ENCODE measurements at places on chromosomes 2 and 18.

DNA sequence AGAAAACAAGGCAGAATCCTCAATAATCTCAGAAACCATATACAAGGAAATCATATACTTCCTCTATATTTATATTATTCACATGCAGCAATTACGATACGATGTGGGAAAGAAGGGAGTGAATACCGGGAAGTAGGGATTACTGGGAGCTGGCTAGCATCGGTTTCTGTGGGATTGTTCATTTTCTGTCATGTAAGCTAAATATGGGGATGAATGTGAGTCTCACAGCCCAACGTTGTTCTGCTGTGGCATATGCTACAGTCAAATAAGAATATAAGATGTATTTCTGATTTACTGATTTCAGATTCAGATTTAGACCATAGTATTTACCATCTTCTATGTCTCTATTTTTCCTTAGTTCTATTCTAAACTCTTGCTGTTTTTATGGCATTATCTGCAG lies 113.6 kb downstream of the EVA1A start:
- DNase-seq: no peak

DNA sequence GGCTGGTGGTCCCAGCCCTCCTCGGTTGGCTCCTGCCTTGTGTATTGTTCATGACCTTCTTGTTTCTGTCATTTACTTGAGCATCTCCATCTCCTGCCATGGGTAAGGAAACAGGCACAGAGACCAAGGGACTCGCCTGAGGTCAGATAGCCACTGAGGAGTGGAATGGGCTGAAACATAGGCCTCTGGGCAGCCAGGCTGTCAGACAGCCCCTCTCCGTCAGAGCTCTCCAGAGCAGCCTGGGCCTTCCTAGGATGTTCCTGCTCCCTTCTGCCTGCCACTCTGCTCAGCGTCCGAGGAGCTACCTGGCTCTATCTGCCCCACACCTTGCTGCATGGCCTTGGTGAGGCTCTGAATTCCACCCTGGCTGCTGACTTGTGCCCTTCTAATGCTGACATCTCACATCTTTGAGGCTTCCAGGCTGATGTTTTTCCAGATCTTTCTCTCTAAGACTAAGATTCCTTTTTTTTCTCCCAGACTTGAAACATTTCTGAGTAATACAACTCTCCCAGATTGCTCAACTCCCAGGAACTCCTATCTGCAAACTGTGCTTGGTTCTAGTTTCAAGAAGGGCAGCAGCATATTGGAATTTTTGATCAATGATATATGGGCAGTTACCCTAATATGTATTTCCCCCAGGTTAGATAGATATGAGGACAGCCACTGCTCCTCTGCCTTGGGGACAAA lies 67.7 kb downstream of the MCFD2 start:
- peak; percentile 55 for DNase-seq

DNA sequence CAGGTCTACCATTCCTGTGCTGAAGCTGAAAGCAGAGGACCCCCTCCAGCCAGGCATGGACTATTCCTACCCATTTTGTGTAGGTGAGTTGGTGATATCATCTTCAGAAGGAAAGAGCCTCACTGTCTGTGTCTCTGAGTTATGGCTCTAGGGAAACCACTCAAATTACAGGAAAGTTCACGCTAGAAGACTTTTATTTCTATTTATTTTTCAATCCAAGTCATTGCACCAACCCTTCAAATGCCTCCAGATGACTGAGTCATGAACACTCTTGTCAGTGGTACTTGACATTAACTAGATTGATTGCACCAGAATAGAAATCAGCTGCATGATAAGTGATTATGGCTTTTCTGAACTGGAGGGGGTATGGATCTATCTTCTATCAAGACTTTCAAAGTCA lies 338.4 kb downstream of the MBD2 start:
- peak; percentile 18 for DNase-seq

DNA sequence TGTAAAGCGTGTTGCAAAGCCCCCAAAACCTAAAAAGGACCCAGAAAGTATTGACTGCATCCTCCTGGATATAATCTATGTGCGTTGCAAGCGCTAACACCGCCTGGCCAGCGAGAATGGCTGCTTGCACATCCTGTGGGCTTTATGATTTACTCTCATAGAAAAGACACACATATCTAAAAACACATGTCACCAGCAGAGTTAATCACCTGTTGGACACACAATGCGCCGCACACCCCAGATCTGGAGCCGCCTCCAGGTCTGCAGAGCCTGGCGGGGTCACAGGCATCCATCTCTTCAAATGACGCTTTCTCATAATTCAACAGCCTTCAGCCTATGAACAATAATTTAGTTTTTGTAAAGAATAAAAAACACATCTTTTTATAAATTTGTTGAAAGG lies 186.5 kb downstream of the RTP5 start:
- no peak for DNase-seq

DNA sequence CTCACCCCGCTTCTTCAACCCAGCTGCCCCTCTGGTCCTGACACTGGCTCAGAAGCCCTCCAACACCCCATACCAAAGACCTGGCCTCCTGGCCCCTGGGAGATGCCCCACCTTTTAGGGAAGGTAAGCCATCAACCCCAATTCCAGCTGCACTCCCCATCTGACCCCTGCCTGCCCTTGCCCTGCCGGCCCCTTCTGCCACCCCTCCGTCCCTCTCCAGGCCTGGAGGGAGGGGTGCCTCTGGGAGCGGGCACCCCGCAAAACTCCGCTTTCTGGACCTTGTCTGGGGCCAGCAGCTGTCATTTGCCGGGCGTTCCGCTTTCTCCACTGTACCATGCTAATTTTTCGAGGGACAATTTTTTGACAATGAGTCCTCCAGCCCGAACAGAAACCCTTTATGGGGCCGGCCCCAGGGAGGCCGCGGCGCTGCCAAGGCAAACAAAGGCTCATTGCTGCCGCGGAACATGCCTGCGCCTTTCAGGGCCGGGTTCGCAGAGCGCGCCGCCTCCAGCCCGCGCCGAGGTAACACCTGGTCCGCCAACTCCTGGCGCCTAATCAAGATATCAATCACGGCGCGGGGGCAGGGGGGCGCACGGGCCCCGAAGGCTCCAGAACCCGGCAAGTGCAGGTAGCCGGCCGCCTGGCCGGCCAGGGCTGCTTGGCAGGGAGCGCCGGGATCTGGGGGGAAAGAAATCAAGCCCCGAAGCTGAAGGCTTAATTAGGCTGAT lies 96.0 kb downstream of the INHBB start:
- peak; percentile 87 for DNase-seq

GRCh38 chr2:216260629-216261028 lies 111.7 kb downstream of the MARCHF4 start:
- DNase-seq: no peak

- no peak for DNase-seq
These were observed 639.9 kb downstream of the LRP1B start for GRCh38 chr2:141490886-141491285.

- peak; percentile 27 for DNase-seq
These were observed 1.6 kb downstream of the PLCL1 start for GRCh38 chr2:197805715-197806633.

- DNase-seq: no peak
These were observed 36.3 kb downstream of the CXCR4 start for GRCh38 chr2:136081582-136082210.

GRCh38 chr2:226247289-226248275 lies 552.0 kb downstream of the IRS1 start:
- DNase-seq: peak; percentile 22

DNA sequence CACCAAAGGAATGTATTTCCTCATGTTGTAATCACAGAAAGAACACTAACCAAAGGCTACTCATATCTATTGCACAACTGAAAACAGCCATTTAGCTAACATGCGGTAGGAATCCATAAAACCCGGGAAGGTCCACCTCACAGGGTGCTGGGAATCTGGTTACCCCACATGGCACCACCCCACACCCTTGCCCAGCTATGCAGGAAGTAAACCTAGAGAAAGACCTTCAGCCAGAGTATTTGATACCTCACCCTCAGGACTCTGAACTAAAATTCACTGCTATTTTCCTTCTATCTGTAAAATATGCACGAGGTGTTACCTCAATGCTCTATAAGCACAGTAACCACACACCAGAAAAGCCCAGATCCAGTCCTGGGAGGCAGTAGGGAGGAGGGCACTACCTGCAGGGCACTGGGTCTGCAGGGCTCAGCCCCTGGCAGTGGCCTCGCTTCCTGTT lies 45.8 kb downstream of the PTPN2 start:
- peak; percentile 76 for DNase-seq

GRCh38 chr2:118380915-118381653 lies 292.8 kb downstream of the INSIG2 start:
- DNase-seq: peak; percentile 18
